Spinal cord (tissue), 10 donors: ENCODE measurements at places on chromosomes 13 and 19. TPM values are rescaled to one million over a fixed set of nuclear protein-coding genes. Genes with fewer than 3 reads are reported as not detected.
A peak's percentile ranks its signal among the peaks of the same experiment; 100 is the strongest.

DNA sequence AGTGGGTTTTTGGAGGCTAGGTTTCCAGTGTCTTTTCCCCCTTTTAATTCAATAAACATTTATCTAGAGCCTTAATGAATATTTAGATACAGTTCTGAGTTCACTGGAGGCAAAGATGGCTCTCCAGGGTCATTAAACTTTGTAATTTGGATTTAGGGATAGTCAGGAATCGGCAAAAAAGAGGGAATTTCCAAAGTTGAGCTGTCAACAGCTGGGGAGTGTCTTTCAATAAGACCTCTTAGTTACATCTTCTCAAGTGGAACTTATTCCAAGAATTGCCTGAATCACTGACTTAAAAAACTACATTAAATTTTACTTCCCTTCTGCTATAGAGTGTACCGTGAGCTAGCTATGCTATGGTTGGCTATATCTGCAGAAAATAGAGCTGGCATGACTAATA lies 2.0 kb downstream of the LRCH1 start:
- no peaks in the 10 kb centered on the region for H3K36me3 ChIP-seq
- no peaks in the 10 kb centered on the region for H3K27me3 ChIP-seq
- H3K4me1 ChIP-seq: peaks cover 19% of the 10 kb centered on the region

GRCh38 chr19:7287722-7288121 lies 6.5 kb downstream of the INSR start:
- peaks cover 7% of the 10 kb centered on the region for H3K4me1 ChIP-seq
- no peak for DNase-seq
- H3K36me3 ChIP-seq: no peaks in the 10 kb centered on the region
- H3K27ac ChIP-seq: no peak overlapping the region
- H3K27me3 ChIP-seq: no peaks in the 10 kb centered on the region

GRCh38 chr19:17125062-17125727 lies 49.6 kb downstream of the MYO9B start:
- H3K4me1 ChIP-seq: peaks cover 10% of the 10 kb centered on the region
- DNase-seq: no peak
- no peak overlapping the region for H3K27ac ChIP-seq
- H3K4me3 ChIP-seq: no peak overlapping the region

DNA sequence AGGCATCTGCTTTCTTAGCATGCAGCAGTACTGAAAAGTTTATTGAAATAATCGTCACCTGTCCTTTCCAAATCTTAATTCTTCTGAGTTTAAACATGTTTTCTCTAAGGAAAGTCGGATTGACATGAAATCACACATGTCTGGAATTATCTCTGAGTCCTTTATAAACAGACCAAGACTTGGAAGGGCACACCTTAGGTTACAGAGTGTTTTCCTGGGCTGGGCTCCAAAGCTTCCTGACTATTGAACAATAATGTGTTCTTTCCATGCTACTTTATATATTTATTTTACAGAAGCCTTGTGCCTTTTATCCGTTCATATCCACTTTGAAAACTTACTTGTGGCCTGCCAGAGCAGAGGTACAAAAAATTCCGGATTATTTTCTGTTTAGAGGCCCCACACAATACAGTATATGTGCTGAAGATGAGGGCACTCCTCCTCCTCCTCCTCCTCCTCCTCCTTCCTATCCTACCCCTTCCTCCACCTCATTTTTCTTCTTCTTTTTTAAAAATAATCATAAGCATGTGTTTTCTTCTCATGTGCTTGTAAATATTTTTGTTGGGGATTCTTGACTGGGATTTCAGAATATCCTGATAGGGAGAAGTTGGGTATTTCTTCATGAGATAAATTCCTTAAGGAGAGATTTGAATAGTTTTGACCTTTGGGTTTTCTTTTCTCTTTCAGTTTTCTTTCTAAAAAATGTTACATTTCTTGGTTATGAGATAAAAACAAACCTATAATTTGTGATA lies 52.3 kb downstream of the LRCH1 start:
- H3K36me3 ChIP-seq: no peaks in the 10 kb centered on the region
- peaks cover 8% of the 10 kb centered on the region for H3K4me1 ChIP-seq
- no peak overlapping the region for H3K4me3 ChIP-seq
- no peak for DNase-seq
- no peak overlapping the region for H3K27ac ChIP-seq

DNA sequence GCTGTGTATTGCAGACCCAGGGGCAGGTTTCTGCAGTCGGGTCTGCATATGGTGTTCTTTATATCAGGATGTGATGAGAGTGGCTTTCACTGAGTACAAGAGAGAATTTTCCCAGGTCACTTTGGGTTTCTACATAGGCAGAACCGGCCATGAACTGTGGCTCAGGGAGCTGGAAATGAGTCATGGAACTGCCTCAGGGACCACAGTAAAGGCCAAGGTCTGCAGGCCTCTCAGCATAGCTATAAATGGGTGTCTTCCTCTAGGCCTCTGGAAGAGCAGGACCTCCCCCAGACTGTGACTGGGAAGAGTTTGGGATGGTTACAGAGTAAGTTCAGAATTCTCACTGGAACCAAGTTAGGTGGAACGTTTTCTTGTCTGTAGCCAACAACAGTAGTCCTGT lies 51.8 kb upstream of the ZNF681 start:
- no peak overlapping the region for H3K27ac ChIP-seq
- DNase-seq: no peak
- no peak overlapping the region for H3K4me3 ChIP-seq
- no peaks in the 10 kb centered on the region for H3K36me3 ChIP-seq
- no peaks in the 10 kb centered on the region for H3K4me1 ChIP-seq
- no peaks in the 10 kb centered on the region for H3K27me3 ChIP-seq

DNA sequence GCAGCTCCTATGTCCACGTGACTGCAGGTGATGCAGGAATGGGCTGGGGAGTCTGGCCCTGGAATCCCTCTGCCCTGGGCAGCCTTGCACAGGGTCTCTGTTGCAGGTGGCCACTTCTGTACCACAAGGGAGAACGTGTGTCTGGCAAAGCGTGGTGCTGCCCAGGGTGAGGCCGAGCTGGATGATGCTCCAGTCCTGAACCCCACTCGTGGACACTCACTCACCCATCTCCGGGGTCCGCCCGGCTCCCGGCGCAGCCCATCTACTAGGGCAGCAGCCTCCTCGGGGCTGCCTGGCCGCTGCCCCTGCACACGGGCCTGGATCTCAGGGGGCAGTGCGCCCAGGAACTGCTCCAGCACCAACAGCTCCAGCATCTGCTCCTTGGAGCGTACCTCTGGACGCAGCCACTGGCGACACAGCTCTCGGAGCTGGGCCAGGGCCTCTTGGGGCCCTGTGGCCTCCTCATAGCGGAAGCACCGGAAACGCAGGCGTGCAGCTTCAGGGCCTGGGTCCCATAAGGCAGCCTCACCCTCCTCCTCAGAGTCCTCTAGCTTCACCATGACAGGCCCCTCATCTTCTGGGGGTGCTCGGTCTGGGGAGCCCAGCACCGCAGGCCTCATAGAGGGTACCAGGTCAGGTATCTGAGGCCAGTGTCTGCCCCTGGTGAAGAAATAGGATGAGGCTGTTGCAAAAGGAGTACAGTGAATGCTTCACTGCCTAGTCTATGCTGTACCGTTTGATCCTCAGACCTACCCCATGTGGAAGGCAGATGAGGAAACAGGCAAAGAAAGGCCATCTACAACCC lies 2.2 kb downstream of the MZF1 start:
- no peak overlapping the region for H3K4me3 ChIP-seq
- H3K4me1 ChIP-seq: peaks cover 33% of the 10 kb centered on the region
- DNase-seq: no peak

DNA sequence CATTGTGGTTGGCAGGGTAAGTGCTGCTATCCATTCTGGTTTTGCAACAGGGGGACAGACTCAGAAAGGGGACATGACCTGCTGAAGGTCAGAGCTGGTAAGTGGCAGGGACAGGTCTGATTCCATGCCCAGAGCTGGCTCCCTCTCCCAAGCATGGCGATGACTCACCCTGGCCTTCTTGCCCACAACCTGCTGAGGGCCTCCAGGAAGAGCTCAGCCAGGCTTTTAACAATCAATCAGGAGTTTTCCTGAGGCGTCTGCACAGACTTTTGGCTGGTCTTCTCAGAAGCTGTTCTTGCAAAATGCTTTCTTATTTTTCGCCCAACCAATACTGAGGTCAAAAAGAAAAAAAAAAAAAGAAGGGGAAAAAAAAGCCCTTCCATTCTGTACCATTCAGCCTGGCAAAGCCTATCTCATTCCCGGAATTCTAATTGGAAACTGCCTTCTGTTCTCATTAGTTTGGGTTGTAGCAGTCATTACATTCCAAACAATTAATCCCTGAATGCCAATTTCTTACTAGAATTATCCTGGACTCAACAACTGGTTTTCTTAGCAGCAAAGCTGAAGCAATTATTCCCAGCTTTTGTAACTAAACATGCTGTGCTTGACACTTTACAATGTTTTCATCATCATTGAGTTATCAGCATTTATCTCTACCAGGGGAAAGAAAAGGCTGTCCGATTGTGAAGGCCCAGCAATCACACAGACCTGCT lies 17.7 kb downstream of the SIAH3 start:
- H3K36me3 ChIP-seq: no peaks in the 10 kb centered on the region
- no peaks in the 10 kb centered on the region for H3K27me3 ChIP-seq
- no peak for DNase-seq
- peaks cover 19% of the 10 kb centered on the region for H3K4me1 ChIP-seq
- no peak overlapping the region for H3K27ac ChIP-seq

GRCh38 chr19:15303105-15303780 lies 29.1 kb downstream of the BRD4 start:
- H3K36me3 ChIP-seq: no peaks in the 10 kb centered on the region
- DNase-seq: no peak
- H3K4me1 ChIP-seq: peaks cover 19% of the 10 kb centered on the region
- H3K27ac ChIP-seq: no peak overlapping the region
- no peaks in the 10 kb centered on the region for H3K27me3 ChIP-seq
- no peak overlapping the region for H3K4me3 ChIP-seq

DNA sequence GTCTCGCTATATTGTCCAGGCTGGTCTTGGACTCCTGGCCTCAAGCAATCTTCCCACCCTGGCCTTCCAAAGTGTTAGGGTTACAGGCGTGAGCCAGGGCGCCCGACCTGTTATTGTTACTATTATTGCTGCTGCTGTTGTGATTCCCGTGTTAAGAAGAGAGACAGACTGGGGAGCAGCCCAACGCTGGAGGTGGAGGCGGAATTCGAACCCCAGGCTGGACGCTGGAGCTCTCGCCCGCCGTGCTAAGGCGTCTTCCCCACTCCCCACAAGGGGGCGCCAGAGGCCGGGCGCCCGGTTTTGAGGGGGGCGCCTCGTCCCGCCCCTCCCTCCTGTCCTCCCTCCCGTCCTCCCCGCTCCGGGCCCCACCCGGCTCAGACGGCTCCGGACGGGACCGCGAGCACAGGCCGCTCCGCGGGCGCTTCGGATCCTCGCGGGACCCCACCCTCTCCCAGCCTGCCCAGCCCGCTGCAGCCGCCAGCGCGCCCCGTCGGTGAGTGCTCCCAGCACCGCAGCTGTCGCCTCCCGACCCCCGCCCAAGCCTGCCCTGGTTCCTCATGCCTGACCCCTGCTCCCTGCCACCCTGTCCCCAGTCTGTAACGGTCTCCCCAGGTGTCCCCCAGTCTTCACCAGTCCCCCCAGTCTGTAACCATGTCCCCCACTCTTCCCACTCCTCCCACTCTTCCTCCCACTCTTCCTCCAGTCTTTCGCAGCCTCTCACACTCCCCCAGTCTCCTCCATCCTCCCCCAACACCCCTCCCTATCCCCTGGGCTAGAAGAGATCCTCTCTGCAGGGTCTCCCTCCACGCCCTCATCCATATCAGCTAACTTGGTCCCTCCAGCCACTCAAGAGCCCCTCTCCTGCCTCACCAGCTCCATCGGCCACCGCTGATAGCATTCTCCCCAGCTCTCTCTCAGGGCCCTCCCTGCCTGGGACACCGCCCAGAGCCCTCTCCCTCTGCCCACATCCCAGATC lies at the start of gene EHD2:
Gene EHD2, plus strand, starts transcription at position 377 of the 976 bp plus-strand sequence. CDS start 3,191 bp downstream, outside the sequence.
- H3K27me3 ChIP-seq: peaks cover 18% of the 10 kb centered on the region
- H3K4me1 ChIP-seq: peaks cover under 1% of the 10 kb centered on the region
- H3K27ac ChIP-seq: peak within 1 kb of the TSS; percentile 16
- peaks cover 9% of the 10 kb centered on the region for H3K36me3 ChIP-seq
- H3K4me3 ChIP-seq: peak within 1 kb of the TSS; percentile 48

DNA sequence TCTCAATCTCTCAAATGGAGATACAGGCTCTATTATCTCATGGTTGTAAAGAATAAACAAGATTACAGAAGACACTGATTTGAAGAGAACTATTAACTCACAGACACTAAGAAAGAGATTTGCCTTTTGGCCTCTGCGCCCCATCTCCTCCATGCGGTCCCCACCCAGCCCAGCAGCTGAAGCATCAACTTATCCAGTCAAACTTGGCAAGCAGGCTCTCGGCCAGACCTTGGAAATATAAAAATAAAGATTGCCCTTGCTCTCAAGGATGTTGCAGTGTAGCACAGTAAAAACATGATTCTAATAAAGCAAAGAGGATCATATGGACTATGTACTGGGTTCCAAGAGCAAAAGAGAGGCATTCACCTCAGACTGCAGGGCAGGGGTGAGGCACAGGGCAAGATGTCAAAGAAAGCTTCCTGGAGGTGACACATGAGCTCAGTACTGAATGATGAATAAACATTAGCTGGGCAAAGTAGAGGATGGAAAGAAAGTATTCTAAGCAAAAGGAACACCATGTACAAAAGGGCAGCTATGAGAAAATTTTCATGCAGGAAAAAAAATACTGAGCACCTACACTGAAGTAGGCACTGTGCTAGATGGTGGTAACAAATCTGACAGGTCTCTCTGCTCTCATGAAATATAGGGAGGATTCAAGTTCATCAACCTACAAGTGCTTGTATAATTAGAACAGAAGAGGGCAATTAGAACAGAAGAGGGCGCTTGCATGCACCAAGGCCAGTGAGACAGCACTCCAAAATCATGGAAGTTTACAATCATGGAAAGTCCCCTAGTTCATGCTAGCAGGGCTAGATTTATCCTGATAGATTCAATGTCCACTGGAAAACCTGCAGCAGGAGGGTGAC lies 85.0 kb downstream of the SACS start:
- peaks cover 8% of the 10 kb centered on the region for H3K36me3 ChIP-seq
- peaks cover 4% of the 10 kb centered on the region for H3K4me1 ChIP-seq
- H3K27me3 ChIP-seq: no peaks in the 10 kb centered on the region
- DNase-seq: no peak
- H3K27ac ChIP-seq: no peak overlapping the region
- H3K4me3 ChIP-seq: no peak overlapping the region

Gene OR1M1
- total RNA-seq: not detected

Gene SSC5D
- 6.0 TPM for total RNA-seq

Gene PCDH17
- total RNA-seq: 29.8 TPM

Gene IGFL2
- 0.61 TPM for total RNA-seq
